Fibroblast of skin of scalp (primary cell): ENCODE measurements at places on chromosomes 3 and 15.
A peak's percentile ranks its signal among the peaks of the same experiment; 100 is the strongest.

DNA sequence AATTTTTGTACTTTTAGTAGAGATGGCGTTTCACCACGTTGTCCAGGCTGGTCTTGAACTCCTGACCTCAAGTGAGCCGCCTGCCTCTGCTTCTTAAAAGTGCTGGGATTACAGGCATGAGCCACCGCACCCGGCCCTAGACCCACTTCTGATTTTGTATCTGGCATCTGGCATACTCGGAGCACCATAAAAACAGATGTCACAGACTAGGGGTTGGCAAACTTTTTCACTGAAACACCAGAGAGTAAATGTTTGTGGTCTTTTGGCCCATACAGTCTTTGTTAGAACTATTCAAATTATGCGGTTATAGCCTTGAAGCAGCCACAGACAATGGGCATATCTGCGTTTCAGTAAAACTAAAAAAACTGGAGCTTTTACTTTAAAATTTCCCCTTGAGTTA lies 110.7 kb downstream of the TJP1 start:
- DNase-seq, result peak; percentile 34

- peak; percentile 68 for DNase-seq
These were observed 8.7 kb downstream of the ZDHHC19 start for GRCh38 chr3:196202516-196202970.

DNA sequence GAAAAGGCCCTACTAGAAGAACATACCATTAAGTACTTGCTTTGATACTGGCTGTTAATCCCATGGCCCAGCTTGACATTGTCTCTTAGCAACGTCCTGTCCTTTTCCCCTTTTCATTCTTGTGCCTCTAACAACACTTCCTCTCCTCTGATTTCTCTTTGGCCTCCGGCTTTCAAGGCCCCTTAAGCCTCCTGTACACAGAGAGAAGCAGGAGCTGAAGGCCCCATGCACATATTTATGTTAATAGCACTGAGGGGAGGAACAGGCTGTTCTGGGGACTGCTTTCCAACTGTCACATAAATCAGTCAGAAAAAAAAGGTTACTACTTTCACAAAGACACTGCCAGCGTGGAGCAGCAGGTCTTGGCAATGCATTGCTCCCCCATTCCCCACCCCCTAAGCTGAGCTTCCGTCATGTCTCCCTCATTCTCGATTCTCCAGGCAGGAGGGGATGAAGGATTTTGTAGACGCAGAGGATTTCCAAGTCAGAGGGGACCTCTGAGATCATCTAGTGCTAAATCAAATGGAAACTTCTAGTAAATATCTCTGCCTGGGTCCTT lies 257.4 kb upstream of the ADAMTS9 start:
- no peak for DNase-seq

DNA sequence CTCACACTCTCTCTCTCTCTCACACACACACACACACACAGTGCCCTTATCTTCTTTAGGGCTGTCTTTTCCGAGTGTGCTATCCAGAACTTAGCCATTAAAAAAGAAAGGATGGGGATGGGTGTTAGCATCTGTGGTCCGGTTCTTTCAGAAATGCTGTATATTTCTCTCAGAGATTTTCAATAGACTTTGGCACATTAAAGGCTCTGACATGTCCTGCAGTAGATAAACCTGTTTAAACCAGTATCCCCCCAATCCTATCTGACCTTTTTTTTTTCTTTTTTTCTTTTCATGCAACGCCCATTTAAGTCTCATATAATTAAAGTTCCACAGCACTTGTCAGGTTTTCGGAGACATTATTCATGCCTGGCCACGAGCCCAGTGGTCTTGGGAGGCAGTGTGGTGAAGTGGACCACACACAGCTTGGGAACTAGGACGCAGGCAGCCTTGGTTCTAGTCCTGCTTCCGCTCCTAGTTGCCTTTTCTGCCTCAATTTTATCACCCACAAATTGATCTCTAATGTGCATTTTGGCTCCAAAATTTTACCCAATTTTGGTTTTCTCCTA lies 13.3 kb downstream of the CAV3 start:
- DNase-seq, result peak; percentile 45

- no peak for DNase-seq
These were observed 64.6 kb downstream of the CYP11A1 start for GRCh38 chr15:74302821-74303359.

GRCh38 chr3:132325103-132325606 lies 7.9 kb downstream of the ACP3 start:
- no peak for DNase-seq

DNA sequence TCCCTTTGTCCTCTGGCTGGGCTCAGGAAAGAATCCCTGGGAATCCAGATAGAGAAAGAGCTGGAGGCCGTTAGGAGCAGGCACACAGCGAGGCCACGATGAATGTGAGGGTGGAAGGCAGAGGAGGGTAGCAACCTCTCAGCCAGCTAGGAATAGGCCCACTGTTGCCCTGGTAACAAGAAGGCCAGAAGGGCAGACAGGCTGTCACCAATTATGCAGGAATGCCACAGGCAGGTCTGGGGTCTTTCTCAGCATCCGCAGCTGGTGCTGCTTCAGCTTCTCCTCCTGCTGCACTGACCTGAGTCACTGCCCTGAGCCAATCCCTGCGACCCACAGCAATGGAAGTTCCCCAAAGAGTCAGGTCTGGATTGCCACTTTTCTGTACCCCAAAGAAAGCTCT lies 62.8 kb upstream of the C3orf80 start:
- DNase-seq, result peak; percentile 16

GRCh38 chr3:143152043-143152442 lies 32.5 kb downstream of the CHST2 start:
- DNase-seq, result no peak

DNA sequence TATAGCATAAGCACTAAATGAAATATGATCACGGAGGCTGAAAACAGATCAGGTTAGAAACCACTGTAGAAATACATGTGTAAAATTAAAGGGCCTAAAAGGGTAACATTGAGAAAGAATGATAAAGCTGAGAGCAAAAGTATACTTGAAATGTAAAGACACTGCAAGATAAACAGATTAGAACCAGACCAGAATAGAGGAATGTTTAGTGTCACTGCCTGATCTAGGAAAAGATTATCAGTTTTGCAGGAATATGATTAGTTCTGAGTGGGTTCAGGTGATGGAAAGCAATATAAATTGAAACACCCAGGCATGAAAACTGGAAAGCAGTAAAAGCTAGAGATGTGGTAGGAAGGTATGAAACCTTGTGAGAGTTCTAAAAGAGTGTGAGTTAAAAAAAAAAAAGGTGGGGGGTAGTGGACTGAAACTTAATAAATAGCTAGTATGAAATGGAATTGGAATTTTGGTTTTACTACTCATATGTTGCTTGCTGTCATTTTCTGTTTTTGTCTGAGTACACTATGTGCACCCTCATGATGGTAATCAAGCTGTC lies 16.0 kb upstream of the C3orf38 start:
- no peak for DNase-seq

DNA sequence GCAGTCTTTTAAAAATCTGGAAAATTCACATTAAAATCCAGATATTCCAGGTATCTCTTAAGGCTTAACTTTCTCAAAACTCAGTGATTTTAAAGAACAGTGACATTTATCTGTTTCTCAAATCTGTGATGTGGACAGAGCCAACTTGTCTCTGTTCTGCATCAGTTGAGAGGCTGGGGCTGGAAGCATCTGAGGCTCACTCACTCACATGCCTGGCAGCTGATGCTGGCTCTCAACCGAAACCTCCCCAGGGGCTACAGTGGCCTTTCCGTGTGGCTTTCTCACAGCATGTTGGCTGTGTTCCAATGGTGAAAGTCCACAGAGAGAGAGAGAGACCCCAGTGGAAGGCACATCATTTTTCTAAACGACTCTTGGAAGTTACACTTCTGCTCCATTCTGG lies 53.5 kb downstream of the CEMIP start:
- peak; percentile 38 for DNase-seq

- no peak for DNase-seq
These were observed 13.4 kb upstream of the HCN4 start for GRCh38 chr15:73382115-73382514.

DNA sequence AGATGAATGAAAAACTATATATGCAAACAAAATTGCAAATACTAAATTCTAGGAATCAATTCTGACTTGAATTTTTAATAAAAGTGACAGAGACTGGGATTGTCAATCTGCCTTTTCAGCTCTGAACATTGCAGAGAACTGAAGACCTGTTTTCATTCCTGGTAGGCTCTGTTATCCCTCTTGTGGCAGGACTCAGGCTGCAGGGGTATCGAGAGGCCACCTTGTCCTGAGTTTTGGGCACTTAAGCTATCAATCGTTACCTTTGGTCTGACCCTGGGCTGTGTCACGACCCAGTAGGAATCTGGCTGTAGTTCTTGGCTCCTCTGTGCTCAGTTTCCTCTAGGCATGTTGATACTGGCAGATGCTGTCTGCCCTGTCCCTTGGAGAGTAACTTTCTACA lies 238.0 kb downstream of the CACNA2D3 start:
- DNase-seq, result no peak

GRCh38 chr15:93324186-93324975 lies 235.4 kb upstream of the RGMA start:
- peak; percentile 56 for DNase-seq

DNA sequence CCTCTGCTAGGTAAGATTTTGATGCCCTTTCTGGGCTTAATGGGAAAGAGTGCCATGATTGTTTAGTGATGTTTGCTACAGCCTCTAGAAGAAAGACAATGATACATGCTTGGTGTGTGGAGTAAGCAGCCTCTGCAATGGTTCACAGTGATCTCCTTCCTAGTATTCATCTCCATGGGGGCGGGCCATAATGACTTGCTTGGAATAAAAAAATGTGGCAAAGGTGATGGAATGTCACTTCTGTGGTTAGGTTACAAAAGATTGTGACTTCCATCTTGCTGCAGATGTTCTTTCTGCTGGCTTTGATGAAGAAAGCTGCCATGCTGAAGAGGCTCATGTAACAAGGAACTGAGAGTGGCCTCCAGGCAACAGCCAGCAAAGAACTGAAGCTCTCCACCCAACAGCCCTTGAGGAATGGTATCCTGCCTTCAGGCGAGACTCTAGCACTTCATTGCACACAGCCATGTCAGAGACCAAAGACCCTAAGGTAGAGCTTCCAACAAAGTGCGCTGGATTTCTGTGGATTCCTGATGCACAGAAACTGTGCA lies 139.1 kb upstream of the LRIG1 start:
- no peak for DNase-seq

- DNase-seq, result no peak
These were observed 23.2 kb downstream of the SERPINI2 start for GRCh38 chr3:167450675-167451074.

DNA sequence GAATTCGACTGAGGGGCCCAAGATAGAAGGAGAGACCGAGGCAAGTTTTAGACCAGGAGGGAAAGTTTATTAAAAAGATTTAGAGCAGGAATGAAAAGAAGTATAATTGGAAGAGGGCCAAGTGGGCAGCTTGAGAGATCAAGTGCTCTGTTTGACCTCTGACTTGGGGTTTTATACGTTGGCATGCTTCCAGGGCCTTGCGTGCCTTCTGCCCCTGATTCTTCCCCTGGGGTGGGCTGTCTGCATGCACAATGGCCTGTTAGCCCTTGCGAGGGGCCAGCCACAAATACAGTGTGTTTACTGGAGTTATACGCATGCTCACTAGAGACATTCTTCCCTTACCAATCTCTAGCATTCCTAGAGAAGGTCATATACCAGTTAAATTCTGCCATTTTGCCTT lies 70.7 kb upstream of the LARS2 start:
- no peak for DNase-seq

- DNase-seq, result no peak
These were observed 499.0 kb upstream of the UBE2E2 start for GRCh38 chr3:22704166-22704565.

DNA sequence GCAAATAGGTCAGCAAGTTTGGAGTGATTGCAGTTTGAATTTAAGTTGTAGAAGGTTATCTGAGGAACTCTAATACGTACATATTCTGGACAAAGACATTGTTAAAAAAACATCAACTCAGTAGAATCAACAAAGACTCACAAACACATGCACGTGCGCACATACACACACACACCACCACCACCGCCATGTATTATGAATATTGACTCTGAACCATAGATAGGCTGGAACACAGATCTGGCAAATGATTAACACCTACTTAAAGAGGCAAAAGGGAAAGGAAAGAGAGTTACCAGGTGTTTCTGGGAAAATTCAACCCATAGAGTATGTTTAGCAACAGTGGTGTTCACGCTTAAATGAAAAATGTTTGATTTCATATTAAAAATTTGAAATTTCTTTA lies 334.2 kb upstream of the ALCAM start:
- DNase-seq, result no peak

DNA sequence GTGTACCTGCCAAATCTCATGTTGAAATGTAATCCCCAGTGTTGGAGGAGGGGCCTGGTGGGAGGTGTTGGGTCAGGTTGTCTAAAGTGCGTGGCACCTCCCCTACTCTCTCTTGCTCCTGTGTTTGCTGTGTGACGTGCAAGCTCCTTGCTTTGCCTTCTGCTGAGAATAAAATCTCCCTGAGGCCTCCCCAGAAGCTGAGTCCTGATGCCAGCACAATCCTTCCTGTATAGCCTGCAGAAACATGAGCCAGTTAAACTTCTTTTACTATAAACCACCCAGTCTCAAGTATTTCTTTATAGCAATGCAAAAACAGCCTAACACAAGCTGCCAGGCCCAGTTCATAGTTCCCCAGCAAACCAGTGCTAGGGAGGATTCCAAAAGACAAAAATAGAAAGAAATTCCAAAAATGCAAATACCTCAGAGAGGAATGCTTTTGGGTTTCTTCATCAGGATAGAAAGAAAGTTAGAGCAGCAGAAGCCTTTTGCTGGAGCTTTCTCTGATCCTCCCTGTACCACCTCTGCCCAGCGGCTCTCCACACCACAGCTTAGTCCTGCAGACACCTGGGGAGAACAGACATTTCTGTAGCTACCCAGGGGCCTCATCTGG lies 25.9 kb upstream of the CDV3 start:
- peak; percentile 87 for DNase-seq

GRCh38 chr15:55694652-55695150 lies 48.3 kb downstream of the PRTG start:
- DNase-seq, result no peak

DNA sequence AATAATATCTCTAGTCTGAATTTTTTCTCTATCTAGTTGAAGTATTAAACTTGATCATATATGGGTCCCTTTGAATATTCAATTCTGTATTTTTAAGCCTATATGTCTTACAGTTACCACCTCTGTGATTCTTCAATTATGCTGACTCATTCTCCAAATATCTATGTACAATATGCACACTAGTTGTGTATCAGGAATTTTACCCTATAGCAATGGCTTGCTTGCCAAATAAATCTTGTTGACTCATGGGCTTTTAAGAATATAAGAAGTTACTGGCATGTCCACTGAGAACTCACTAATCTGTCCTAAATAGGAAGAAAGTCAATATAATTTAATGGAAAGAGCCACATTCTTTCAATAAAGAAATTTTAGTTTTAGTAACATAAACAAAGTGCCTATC lies 656.3 kb downstream of the RBMS3 start:
- peak; percentile 86 for DNase-seq

- DNase-seq, result no peak
These were observed 43.5 kb upstream of the ALCAM start for GRCh38 chr3:105323274-105323599.

GRCh38 chr3:50642382-50642781 lies 25.4 kb downstream of the MAPKAPK3 start:
- DNase-seq, result no peak
